NCI-H446 (cell line): ENCODE measurements at places on chromosomes 12 and 14.

DNA sequence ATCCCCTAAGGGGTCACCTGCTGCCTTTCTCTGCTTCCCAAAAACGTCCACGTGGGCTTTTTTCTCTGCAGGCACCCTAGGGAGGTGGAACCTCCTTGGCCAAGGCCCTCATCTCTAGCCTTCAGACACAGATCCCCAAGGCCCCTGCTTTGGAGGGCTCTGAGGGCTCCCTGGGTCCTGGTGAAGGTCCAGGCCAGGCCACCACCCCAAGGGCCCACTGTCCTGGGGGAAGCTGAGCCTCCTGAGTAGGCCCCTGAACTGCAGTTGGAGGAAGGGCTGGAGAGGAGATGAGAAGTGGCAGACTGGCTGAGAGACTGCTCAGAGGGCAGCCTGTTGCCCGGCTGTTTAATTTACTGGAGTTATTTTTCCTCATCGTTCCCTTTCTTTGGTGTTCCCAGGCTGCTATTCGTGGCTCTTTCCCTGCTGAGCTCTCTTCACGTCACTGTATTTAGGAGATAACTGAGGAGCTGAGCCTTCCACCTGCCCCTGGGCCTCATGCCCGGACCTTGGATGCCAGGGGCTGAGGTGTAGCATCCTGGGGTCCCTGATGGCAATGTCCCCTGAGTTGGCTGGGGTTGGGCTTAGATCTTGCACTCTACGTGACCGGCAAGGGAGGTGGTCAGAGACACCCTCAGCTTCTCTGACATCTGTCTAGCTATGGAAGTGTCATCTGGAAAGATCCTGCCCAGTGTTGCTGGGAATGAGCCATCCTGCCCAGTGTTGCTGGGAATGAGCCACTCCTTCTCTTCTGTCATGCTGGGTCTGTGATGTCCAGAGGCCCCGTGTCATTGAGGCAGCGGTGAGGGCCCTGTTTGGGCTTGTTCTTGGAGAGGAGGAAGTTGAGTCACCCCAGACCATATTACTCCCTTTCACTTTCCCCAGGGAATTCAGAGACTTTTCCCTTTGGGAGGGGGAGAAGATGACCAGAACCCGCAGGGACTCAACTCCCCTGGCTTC is 139.8 kb downstream of the TSPAN9 start:
- no peak for DNase-seq

DNA sequence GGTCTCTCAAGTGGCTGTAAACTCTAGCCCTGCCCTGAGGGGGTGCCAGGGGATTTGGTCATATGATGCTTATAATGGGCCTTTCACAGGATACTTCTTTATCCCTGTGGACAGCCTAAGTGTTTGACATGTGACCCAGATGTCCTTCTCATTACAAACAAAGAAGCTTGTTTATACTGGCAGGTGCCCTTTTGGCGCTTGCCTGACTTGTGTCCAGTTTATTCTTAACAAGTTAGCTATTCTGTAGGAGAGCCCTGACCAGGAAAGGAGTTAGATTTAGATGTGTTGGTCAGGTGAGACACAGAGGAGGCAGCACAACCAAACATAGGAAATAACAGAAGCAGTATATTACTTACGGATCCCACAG is 51.9 kb downstream of the CCDC91 start:
- DNase-seq: no peak

DNA sequence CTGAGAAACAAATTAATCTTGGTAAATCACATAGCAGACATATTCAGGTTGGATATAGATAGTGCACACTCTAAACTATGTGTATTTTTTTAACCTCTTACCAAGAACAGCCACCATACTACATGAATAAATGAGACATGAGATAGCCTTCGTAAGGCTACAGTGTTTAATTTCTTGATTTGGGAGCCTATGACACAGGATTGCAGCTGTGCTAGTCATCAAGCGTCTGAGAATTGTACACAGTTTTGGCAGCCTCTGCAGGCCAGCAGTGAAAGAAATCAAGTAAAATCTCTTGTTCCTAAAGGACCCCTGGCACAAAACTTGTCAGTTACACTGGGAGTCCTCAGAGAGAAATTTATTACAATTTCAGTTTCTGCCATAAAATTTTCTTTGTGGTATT is 236.1 kb downstream of the C12orf50 start:
- peak; percentile 77 for DNase-seq

- DNase-seq: no peak
Measured at GRCh38 chr14:28303248-28303647, 463.3 kb upstream of the FOXG1 start.

- DNase-seq: no peak
Measured at GRCh38 chr12:132199101-132199500, 54.8 kb downstream of the NOC4L start.

DNA sequence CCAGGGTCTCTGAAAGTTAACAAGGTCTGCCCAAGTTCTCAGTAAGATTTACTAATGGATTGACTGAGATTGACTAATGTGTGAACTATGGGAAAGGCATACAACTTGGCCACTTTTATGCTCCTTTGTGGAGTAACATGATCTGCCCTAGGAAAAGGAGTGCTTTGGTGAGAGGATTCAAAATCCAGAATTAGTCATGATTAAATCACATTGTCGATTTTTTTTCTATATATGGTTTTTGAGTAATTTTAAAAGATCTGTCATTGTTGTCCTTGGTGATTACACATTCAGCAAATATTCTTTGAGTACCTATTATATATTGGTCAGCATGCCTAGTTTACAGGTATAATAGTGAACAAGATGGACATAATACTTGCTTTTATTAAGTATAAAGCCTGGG is 147.7 kb upstream of the SYT10 start:
- DNase-seq: no peak

- DNase-seq: no peak
Measured at GRCh38 chr12:120584343-120585149, 3.3 kb upstream of the POP5 start.

GRCh38 chr14:67782090-67782489 is 34.3 kb downstream of the ZFYVE26 start:
- DNase-seq: no peak

DNA sequence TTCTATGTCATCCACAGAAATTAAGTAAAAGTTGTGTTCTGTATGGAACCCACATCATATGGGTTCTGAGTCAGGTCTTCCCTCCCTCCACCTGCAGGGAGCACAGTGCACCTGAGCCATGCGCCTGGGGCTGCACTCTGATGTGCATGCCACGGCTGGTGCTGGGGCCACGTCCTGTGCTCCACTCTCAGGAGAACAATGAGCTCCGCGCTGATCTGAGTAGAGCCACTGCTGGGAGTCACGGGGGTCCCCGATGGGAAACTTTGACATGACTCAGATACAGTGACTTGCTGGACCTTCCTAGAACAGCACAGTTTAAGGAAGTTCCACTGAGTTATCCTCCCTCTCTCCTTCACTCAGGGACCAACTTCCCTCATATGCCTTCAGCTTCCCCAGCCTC is 683.4 kb downstream of the TMEM121 start:
- no peak for DNase-seq

- peak; percentile 79 for DNase-seq
Measured at GRCh38 chr14:90409209-90409730, 12.4 kb downstream of the CALM1 start.

- no peak for DNase-seq
Measured at GRCh38 chr12:117485984-117486839, 124.8 kb upstream of the NOS1 start.

DNA sequence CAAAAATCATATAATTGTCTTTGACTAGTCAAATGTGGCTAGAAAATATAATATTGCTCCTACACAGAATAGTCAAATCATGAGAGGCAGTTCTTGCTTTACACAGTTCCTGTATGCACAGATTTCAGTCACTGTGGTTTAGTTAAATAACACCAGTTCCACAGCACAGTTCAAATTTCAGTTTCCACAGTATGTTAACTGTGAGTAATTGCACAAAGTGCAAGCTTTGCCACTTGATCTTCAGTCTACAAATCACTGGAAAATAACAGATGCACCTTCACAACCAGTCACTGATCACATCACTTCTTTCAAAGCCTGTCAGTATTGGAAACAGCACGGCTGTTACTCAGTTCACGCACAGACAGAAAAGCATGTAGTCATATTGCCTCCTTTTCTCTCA is 38.7 kb downstream of the KCNH5 start:
- no peak for DNase-seq

DNA sequence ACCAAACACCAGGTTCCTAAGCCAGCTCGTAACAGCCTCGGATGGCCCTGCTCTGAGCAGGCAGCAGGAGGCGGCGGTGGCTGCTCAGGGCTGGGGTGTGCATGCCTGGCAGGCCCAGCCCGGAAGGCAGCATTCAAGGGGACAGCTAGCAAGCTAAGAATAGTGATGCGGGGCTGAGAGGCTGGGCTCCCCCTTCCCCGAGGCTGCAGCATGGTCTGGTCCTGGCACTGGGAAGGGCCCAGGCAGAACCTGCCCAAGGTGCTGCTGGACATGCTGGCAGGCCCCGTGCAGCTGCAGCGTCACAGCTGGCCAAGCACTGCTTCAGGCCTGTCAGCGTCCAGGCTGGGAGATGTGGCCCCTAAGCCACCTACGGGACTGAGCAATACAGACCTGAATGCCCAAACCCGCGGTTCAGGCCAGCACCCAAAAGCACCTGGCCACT is 26.4 kb upstream of the NUDT14 start:
- no peak for DNase-seq

GRCh38 chr12:12719496-12719895 is 2.3 kb downstream of the CDKN1B start:
- no peak for DNase-seq

DNA sequence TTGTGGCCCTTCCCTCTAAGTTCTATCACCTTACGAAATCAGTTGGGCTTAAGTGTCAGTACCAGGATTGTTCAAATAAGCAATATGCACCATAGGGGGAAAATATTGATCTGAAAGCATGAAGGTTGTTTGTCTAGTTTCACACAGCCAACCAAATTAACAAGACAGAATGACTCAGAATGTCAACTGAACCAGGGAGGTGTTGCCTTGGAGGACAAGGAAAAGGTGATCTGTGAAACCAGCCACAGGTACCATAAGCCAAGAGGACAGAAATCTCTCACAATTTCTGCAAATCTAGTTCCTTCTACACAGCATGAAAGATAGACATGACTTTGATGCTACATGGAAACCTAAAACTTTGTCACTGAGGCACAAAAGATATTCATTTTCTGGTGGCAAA is 297.9 kb downstream of the BCL11B start:
- DNase-seq: no peak

- no peak for DNase-seq
Measured at GRCh38 chr12:98736352-98737321, 91.5 kb downstream of the APAF1 start.

DNA sequence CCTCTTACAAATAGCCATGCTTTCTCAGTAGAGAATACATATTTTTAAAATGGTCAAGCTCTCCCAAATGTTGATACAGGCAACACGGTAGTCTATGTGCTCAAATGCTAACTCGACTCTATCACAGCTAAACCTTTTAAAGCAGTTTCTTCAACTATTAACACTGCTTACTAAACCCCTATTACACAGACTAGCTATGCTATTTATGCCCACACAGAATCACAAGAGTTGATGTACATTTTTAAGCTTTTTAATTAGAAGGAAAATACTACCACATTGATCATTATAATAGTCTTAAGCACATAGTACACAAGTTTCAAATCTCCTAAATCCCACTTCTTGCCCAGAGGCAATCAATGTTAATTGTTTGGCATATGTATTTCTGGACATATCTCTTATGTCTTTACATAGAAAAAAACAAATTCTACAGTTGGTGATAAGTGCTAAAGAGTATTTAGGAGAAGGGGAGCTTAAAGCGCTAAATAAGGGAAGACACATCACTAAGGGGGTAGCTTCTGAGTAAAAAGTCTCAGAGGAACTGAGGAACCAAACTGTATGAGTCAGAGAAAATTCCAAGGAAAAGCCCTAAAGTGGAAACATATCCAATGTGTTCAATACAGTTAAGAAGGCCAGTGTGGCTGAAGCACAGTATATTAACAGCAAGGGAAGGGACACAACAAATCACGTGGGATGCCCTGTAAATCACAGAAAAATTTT is 13.7 kb downstream of the HNRNPC start:
- DNase-seq: no peak

GRCh38 chr14:19941668-19942067 is 11.0 kb downstream of the OR4K1 start:
- no peak for DNase-seq

- no peak for DNase-seq
Measured at GRCh38 chr14:22928237-22929103, 706 bp downstream of the PRMT5 start.

DNA sequence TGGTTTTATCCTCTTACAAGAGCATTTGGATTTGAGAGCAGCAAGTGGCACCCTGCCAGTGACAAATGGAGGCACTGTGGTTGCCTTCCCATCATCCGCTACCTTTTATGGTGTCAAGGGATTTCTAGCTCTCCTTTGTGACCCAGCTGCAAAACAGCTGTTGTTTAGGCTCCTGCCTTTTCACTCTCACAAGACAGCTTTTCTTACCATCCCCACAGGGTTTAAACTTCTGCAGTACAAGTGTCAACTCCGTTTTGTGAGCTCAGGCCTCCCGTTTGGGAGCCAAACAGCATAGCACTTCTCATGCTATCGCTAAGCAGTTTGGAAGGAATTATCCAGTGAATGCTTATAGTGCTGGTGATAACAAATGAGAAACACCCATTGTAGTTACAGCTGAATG is 331.4 kb downstream of the TMTC2 start:
- DNase-seq: no peak

DNA sequence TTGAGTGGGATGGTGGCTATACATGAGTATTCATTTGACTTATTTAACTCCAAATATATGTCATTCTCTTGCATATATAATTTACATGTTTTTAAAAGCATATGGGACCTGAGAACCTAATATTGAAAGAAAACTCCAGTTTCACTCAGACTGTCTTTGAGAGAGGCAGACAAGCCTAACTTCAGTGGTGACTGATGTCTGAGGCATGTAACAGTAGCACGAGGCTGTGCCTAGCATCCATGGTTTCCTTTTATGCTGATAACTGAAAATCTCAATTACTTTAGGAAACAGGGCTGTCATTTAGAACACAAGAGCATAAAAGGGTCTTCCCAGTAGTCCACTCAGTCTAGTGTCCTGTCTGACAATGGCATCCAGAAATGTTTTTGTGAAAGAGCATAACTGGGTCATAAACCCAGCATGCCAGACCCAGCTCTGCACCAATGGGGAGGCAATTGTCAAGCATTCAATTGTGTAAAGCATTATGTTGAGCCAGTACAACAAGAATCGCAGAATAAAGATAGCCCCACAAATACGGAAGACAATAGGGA is 24.3 kb downstream of the MAPK1IP1L start:
- no peak for DNase-seq

GRCh38 chr12:108175310-108175709 is 46.2 kb downstream of the WSCD2 start:
- DNase-seq: peak; percentile 5

DNA sequence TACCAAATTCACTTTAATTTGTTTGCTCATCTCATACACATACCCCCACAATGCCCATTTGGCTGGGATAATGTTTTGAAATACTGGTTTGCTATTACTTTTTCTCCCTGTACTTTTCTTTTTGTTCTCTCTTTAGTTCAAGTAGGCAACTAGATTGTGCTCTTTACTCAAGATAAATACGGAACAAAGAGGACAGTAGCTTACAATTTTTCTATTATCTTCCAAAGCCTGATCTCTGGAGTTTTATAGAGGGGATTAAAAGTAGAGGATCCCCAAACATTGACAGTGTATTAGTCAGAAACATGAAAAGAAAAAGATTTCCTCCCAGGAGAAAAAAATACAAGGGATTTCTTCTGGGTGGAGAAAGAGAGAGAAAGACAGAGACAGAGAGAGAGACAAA is 102.1 kb upstream of the FSCB start:
- DNase-seq: no peak

- DNase-seq: no peak
Measured at GRCh38 chr14:93033983-93034670, 81.6 kb downstream of the ITPK1 start.

- DNase-seq: no peak
Measured at GRCh38 chr12:46024099-46024498, 33.7 kb upstream of the SCAF11 start.

GRCh38 chr12:106429636-106430035 is 72.1 kb downstream of the POLR3B start:
- DNase-seq: no peak
